ENCODE measurements at places on chromosomes 5 and 9.

DNA sequence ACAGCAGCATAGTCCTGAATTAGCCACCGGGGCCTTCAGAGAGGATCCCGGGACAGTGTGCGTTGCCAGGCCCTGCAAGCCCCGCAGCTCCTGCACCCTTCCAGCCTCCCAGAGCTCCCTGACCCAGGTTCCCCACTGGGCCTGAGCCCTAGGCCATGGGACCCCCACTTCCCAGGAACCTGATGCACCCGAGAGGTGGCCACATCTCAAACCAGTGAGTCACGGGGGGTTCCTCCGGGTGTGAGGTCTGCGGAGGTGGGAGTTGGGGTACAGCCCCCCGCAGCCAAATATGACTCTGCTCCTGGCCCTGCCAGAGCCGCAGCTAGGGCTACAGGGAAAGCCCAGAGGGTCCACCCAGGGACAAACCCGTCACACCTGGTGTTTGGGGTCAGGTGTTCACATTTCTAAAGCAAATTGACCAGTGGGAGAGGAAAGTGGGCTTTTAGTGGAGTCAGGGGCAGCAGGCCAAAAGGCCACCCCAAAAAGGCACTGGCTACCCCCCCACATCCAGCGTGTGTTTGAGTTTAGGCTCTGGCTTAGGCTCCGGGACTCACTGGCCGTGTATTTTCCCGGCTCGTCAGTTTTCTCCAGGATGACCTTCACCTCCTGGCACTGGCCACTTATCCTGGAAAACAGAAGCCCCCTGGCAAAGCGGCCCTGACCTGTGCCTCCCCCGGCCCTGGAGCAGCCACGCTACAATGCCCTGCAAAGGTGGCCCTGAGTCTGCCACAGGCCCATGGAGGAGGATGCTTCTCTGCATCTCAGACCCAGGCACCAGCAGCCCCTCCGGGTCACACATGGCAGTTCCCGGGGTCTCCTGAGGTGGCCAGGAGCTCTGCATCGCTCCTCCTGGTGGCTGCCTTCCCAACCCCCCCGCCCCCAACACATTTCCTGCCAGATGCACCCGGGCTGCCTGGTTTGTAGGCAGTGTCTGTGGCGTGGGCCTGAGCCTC is 17.4 kb upstream of the OBP2B start:
- no peak for DNase-seq

- no peak for DNase-seq
Observed at GRCh38 chr5:28117273-28117672, 1078.9 kb upstream of the CDH9 start.

DNA sequence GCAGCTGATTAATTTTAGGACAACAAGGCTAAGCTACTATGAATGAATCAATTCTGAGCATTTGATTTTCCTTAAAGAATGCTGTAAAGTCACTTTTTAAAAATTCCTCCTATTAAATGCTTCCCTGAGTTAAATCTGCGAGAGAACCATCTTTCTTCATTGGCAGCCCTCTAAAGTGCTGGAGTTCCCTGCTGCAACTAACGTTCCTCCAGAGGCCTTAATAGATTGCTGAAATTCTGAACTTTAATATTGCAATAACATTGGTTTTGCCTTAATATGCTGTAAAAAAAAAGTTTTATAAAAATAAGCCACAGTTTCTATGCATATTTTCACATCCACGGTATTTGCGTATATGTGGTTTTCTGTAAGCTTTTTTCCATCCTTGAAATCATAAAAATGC is 298.0 kb upstream of the PIK3R1 start:
- DNase-seq, result no peak

DNA sequence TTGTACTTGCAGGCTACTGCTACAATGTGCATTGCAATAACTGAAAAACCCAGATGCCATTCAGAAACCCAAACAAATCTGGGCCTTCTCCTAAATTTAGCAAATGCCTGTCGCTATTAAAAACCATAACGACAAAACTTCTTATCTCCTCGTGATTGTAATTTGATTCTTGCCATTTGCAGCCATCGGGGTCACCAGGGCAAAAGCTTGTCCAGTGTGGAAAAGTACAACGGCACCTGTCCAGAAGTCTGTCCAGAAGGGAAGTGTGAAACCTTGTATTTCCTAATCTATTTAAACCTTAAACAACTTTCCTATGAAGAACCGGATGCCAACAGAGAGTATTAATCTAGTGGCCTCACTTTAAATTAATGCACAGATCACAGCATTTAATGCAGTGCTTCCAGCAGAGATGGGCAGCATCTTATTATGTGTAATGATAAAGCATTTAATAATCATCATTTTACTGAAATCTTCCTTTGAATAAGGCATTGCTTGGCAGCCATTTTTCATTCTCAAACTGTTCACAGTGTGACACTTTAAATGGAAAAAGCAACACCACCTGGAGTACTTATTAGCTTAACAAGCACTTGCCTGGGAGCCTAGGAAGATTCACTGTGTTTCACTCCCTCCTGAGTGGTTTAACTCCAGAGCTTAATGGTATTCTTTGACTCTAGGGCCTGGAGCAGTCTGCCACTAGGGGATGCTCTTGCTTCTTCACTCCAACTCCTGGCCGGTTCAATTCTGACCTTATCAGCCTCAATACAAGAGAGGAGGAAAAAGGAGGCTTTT is 4.9 kb upstream of the C7 start:
- DNase-seq, result no peak

DNA sequence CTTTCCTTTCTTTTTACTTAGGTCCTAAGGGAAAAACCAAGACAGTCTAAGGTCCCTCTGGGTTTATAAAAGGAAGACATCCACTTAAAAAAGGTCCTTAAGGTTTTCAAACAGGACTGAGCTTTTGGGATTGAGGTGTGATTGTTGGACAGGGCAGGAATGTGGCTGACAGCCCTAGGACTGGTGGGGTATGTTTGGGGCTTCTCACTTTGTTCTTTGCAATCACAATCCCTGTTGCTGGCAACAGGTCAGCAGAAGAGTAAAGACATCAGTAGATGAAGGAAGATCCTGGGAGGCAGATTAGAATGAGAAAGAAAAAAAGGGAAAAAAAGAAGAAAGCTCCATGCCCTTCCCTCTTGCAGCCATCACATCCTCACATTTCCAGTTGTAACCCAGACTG is 101.4 kb upstream of the TARS1 start:
- no peak for DNase-seq

DNA sequence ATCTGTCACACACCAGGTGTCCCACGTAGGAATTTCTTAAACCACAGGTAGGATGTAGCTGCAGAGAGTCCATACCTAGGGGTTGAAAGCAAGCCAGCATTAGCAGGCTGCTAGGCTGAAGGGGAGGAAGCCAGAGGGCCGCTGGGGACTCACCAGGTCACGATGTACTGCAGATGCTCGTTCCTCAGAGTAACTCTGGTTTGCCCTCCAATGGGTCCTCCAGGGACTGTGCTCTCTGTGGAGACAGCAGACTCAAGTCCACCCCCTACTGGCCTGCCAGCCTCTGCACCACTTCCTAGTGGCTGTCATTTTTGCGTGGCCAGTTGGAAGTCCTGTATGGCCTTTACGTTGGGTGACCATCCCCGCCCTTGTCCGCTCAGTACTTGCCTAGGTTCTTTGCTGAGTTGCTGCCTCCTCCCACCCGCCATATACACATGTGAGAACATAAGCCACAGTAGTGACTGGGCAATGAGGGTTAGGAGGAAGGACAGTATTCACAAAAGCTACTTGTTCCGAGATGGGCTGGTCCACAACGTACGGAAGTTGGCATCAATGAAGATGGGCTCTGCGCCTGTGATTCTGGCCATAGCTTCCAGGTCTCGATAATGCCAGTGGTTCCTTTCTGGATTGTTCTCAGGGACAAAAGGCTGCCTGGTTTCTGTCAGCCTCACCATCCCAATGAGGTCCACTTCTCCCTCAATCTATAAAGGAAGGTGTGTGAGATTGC is 4.1 kb downstream of the RPL7A start:
- DNase-seq, result peak; percentile 42

- DNase-seq, result no peak
Observed at GRCh38 chr9:93117924-93118862, 15.9 kb downstream of the NINJ1 start.

GRCh38 chr5:174719793-174720611 is 4.4 kb upstream of the MSX2 start:
- DNase-seq, result no peak

DNA sequence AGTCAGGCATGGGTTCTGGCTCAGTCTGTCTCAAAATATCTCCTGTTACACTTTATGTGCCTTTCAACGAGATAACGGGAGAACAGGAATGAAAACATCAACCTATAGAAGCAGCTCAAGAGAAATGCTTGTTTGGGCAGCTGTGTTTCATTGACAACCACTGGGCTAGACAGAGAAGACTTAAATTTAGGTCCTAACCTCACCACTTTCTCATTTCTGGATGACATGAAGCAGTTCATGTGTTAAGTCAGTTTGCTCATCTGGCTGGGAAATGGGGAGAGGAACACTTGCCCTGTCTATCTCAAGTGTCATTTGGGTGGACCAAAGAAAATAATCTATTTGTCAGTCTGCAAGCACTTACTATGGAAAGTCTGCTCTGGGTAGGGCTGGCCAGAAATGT is 66.7 kb upstream of the PCA3 start:
- DNase-seq, result no peak

- DNase-seq, result no peak
Observed at GRCh38 chr9:124038239-124038638, 26.7 kb downstream of the LHX2 start.

GRCh38 chr5:160925281-160925680 is 73.3 kb upstream of the ATP10B start:
- DNase-seq, result no peak

DNA sequence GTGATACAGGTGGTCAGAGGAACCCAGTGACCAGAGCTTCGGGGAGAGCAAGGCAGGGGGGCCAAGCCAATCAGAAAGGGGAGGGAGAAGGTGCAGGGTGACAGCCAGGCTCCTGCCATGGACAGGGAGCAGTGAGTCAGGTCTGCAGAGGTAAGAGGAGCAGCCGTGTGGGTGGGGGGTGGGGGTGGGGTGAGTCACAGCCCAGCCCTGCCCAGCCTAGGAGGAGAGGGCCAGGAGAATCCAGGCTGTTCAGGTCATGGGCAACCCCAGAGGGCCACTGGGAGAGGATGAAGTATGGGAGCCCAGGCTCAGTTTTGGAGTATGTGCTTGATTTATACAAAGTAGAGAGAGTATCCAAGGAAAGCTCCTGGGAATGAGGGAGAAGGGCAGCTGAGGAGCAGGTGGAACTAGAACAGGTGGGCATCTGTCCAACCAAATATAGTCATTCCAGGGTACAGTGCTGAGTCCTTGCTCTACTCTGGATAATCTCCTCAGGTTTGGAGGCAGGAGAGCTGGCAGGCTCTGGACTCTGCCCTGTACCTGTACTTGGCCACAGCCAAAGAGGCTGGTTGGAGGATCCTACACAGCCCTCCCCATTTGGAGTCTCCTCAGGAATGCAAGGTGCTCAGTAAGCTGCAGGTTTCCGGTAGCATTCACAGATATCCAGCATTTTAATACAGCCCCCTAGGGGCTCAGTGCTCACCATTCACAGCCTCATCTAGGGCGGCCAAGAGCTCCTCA is 1.6 kb downstream of the HBEGF start:
- DNase-seq, result no peak

DNA sequence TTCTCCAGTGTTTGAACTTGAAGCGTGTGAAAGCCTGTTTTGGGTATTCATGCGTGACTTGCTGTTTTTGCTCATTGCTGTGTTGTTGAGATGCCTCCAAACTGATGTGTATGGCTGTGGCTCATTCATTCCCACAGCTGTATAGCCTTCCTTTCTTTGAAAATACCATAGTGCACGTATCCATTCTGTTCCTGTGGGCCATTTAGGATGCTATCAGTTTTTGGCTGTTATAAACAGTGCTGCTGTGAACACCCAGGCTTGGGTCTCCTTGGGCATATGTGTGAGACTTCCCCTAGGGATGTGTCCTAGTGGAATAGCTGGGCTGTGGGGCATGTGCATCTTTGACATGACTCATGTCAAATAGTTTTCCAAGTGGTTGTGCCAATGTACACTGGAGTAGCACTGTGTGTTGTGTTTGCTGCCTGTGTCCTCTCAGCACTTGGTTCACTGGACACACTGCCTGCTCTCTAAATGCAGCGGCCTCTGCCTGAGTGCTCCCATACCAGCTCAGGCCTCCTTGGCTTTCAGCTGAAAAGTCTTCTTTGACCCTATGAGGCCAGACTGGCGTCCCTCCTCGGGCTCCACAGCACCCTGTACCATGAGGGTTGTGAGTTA is 102.6 kb upstream of the TBC1D2 start:
- DNase-seq, result no peak

GRCh38 chr9:113139225-113139829 is 11.5 kb upstream of the SLC31A2 start:
- no peak for DNase-seq

DNA sequence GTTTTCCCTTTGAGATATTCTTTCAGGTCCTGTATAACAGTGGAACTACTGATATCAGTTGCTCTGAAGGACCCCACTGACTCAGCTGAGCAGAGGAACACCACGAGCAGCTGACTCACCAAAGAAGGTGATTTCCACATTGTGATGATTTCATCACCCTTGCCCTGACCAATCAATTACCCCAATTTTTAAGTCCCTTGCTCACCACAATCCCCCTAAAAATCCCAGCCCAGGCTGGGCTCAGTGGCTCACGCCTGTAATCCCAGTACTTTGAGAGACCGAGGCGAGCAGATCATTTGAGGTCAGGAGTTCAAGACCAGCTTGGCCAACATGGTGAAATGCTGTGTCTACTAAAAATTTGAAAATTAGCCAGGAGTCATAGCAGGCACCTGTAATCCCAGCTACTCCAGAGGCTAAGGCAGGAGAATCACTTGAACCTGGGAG is 125.3 kb upstream of the ABCA1 start:
- peak; percentile 99 for DNase-seq

DNA sequence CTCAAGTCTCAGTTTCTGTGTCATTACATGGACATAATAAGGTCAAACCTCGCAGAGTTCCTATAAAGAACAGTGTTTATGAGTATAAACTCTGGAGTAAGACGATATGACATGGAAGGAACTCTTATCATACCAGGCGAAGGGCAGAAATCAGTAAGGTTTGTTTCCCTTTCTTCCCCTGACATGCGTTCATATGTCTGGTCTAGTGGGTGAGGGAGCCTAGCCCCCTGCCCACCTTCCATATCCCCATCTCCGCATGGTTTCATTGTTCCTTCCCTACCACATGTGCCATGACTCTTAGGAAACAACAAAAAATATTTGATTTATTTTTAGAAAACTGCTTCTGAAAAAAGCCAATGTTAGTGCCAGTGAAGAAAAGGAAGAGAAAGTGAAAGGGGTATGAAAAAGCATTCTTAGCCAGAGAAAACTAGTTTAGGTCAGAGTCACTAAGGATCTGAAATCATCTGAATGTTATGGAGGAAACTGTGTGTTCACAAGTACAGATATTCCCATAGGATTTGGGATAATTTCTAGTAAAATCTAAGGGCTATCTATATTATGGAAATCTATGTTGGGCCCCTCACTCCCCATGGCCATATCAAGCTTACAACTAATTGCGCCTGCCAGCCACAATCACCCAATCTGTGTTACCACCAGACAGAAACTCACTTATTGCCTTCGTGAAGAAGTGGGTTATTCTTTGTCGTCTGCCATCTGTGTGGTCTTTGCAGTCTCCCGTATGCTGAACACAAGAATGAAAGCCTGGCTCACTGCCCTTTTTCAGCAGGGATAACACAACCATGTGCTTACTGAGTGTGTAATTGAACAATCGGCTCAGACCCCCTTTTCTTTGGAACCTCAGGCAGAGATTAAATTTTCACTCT is 19.9 kb upstream of the HMHB1 start:
- peak; percentile 21 for DNase-seq

GRCh38 chr9:129696944-129697655 is 31.7 kb downstream of the PRRX2 start:
- DNase-seq, result no peak
